ENCODE measurements at places on chromosomes 13 and 19.

- peak; percentile 49 for DNase-seq
These were observed 659 bp downstream of the GNA11 start for GRCh38 chr19:3094601-3095440.

- DNase-seq: no peak
These were observed 919 bp downstream of the GTF3A start for GRCh38 chr13:27425158-27425917.

DNA sequence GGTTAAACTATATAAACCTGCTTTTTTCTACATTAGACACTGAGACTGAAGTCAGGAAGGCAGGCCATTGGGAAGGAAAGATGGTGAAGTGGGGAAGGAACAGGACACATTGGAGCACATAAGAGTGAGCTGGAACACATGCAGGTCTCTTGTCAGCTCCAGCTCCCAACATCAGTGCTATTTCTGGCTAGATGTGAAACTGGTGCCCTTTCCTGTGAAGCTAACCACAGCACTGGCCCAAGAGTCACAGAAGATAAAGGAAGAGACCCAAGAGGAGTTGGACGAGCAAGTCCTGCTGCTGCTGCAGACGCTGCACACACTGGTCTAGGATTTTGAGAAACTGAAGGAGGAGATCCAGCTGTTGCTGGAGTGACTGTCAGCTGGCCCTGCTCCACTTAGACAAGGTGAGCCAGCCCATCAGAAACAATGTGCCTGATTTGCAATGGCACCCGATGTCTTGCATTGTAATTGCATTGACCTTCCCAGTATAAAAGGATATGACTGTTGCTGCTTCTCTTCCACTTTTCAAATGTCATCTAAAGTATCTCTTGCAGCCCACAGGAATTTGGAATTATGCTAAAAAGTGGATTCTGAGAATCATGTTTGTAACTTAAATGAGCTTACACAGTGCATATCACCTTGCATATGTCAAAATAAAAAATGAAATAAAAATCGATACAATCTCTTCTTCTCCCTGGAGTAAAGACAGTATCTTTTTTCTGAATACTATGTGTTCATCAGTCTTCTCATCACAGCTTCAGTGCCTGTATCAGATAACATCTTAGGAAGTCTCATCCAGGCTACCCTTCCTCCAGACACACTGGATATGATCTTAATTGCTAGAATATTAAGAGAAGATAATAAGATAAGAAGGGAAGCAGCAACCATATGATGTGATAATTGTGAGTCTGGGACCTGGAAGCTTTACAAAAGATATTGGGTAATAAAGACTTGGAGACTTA is 230.7 kb upstream of the SPRY2 start:
- no peak for DNase-seq

DNA sequence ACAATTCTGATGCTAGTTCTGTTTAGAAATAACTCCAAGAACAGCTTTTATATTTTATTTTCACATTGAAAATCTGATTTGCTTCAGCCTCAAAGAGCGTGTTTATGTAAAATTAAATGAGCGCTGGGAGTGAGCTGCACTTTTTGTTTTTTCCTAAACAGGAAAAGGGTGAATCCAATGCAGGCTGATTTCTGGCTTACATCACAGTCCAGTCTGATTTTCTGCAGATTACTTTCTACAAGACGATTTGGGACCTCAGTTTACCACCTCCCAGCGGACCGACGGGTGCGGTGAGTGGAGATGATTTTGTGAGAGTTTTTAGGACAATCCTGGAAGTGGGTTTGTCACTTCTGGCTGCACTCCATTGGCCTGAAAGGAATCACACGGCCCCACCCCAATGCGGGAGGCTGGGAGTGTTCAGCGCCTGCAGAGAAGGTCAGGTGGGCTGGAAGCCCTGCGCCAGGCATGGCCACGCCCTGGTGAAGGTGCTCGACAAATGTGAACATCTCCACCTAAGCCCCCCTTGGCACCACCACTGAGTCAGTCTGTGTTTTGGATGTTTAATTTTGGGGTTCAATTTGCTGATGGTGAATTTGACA is 90.1 kb downstream of the ANKRD10 start:
- DNase-seq: no peak

GRCh38 chr13:60051754-60052285 is 111.9 kb downstream of the DIAPH3 start:
- DNase-seq: no peak

DNA sequence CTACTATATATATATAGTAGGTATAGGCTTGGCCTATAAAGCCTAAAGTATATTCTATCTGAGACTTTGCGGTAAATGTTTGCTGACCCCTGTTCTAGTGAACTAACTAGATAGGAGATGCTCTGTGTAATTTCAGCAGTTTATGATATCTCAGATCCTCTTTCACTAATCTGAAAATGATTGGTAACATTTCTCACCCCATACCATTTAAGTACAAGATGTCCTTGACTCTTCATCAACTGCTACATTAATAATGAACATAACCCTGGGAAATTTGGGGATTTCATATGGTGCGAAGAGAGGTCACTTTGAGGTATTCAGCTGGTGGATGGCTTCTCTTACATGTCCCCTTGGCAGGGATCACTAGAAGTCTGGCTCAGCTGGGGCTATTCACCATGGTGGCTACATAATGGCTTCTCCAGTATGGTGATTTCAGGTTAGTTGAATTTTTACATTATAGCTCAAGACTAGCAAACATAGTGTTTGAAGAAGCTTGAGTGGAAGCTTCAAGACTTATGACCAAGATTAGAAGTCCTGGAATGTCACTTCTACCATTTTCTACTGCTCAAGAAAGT is 103.6 kb upstream of the MYCBP2 start:
- DNase-seq: no peak

GRCh38 chr19:6677883-6678689 is 8.1 kb upstream of the TNFSF14 start:
- no peak for DNase-seq

DNA sequence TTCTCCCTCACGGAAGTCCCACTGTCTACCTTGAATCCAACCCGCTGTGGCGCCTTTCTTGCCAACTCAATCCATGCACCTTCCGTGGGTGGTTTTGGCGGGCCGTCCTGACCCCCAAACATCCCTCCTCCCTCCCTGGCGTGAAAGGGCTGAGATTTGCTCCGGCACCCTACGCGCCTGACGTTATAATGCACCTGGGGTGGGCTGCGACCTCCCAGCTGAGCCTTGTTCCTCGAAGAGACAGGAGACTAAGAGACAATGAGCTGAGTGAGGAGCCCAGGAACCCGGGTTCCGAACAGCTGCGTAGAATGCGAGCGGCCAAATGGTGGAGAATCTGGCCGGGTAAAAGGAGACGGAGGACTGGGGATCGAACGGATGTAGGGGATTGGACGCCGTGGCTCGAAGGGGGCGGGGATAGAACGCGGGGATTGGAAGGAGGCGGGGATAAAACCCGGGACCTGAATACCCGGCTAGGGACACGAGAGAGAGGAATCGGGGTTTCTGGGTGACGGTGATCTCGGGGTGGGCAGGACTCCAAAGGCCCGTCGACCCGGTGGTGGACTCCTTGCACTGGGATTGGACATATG is at the start of gene CPT1C:
CPT1C (plus strand) TSS at position 461 of the 587 bp plus-strand sequence. CDS start 1,137 bp downstream, outside the sequence.
- peak; percentile 60 for DNase-seq

Data from right kidney (tissue), 9 donors.